ENCODE measurements at places on chromosomes 11 and 22.

- DNase-seq, result peak; percentile 88
Measured at GRCh38 chr11:58788355-58789023, 56.0 kb downstream of the GLYATL2 start.

GRCh38 chr22:37223965-37224551, 11.8 kb upstream of the SSTR3 start:
- no peak for DNase-seq

- DNase-seq, result no peak
Measured at GRCh38 chr11:130705670-130706421, 210.4 kb downstream of the SNX19 start.

DNA sequence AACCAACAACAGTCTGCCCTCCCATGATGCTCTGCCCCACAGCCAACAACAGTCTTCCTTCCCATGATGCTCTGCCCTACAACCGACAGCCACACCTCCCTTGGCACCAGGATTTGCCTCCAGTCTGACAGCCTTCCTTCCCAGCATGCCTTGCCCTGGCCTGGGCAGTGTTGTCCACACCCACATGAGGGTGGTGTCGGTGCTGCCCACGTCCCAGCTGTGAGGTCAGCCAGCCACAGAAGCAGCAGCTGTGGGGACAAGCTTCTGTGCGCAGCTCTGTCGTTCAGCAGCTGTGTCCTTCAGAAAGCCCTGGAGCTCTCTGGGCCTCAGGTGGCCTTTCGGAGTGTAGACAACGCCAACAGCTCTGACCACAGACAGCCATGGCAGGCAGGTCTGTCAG, 1378.9 kb downstream of the BRD1 start:
- no peak for DNase-seq

DNA sequence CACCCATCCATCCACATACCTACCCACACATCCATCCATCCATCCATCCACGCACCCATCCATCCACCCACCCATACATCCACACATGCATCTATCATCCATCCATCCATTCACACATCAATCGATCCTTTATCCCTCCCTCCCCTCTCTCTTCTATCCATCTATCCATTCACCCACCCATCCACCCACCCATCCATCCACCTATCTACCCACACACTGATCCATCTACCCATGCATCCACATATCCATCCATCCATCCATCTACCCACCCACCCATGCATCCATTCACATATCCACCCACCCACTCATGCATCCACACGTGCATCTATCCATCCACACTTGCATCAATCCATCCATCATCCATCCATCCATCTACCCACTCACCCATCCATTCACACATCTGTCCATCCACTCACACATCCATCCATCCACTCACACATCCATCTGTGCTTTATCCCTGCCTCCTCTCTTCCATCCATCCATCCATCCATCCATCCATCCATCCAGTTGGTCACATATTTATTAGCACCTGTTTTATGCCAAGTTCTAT, 366.1 kb downstream of the CTTN start:
- DNase-seq, result no peak

GRCh38 chr11:12587333-12587991, 86.8 kb upstream of the TEAD1 start:
- DNase-seq, result peak; percentile 65

GRCh38 chr22:20881231-20881630, 22.4 kb downstream of the SNAP29 start:
- DNase-seq, result peak; percentile 86

GRCh38 chr11:62202910-62203309, 5.6 kb upstream of the SCGB2A1 start:
- no peak for DNase-seq

DNA sequence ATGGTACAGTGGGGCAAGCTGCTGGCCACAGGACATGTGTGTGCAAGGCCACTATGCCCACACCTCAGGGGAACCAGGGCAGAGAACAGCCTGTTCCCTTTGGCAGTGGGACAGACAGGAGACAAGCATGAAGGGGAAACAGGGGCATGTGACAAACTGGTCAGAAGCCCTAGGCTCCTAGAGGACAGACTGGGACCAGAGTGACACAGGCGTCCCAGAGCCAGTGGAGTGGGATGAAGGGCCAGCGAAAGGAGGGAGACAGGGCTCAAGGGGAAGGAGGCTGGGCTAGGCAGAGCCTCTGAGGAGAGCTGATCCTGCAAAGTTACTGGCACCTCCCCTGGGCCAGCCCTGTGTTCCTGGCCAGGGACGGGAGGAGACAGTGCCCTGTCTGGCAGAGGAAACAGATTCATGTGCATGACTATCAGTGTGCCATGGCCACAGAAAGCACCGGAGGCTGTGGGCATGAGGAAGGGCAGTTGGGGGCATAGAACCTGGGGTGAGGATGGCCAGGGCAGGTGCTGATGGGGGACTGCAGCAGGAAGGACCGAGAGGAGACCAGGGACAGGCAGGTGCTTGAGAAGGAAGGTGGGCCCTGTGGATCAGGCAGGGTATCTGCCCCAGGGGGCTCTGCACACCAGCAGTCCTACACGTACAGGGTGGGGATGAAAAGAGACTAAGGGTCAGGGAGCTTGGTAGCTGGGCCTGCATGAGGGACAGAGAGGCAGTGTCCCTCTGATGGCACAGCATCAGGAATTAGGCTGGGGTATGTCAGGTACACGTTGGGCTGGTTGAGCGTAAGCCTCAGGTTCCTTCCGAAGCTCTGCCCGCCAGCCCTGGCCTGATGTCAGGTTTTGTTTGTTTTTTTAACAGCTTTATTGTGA, 9.8 kb downstream of the DERL3 start:
- DNase-seq, result no peak

DNA sequence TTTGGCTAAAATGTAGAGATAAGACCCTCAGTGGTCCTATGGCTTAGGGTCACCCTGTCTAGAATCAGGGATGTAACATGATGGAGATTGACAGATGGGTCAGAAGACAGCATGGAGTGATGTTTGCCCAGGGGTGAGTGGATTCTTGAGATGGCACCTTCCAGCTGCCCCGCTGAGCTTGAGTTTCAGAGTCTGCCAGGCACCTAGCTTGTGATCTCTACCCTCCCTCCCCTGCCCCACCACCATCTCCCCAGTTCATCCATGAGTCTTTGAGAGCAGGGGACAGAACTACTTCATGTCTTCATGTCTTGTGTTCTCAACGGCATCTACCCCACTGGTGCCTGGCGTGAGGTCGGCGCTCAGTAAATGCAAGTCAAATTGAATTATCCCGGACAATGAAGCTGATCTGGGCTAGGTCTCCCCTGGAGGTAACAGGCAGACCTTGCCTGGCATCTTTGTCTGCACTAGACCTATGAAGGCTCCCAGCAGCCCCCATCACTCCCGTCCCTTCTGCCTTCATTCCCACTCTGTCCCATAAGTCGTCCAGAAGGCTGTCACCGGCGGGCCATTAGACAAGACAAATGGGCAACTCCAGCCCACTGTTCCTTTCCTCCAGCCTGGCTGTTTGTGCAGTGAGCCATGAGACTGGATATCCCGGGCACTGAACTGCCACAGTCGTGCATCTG, 239.2 kb upstream of the TBCEL start:
- DNase-seq, result no peak

GRCh38 chr11:63915961-63916836, 765 bp downstream of the RCOR2 start:
- peak; percentile 27 for DNase-seq

DNA sequence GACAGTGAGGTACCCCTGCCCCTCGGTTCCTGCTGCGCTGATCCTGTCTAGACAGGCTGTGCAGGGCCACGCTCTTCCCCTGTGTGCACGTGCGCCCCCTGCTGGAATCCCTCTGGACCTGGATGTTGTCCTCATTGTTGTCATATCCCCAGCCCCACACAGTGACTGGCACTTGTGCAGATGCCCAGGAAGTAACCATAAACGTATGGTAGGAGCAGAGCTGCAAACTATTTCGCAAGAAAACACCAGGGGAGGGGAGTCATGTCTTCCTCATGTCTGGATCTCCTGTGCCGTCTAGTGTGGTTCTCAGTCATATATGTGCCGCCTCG, 114.7 kb downstream of the CRYBB2 start:
- peak; percentile 41 for DNase-seq

GRCh38 chr22:33879796-33880195, 40.5 kb downstream of the LARGE1 start:
- no peak for DNase-seq

DNA sequence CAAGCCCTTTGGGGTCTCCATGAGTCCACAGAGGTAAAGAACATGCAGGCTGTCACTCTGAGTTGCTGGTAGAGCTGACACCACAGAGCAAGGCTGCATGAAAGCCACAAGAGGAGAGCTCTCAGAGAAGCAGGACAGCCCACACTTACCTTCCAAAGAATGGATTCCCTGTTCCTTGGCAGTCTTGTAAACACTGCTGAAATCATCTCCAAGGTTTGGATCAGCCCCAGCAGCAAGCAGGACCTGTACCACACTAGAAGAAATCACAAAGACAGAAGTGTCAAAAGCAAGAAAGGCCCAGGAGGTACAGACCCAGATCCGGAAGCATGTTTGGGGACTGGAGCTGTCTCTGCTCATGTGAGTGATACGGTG, 54.2 kb downstream of the CLPB start:
- no peak for DNase-seq

GRCh38 chr11:131987703-131988102, 617.3 kb downstream of the NTM start:
- DNase-seq, result peak; percentile 24

GRCh38 chr11:115707180-115707905, 203.1 kb upstream of the CADM1 start:
- no peak for DNase-seq

GRCh38 chr22:50302564-50302963, 4.9 kb downstream of the PLXNB2 start:
- DNase-seq, result no peak

GRCh38 chr22:35023692-35024363, 42.1 kb upstream of the ISX start:
- peak; percentile 68 for DNase-seq

- DNase-seq, result no peak
Measured at GRCh38 chr11:19958204-19958603, 202.1 kb downstream of the DBX1 start.

DNA sequence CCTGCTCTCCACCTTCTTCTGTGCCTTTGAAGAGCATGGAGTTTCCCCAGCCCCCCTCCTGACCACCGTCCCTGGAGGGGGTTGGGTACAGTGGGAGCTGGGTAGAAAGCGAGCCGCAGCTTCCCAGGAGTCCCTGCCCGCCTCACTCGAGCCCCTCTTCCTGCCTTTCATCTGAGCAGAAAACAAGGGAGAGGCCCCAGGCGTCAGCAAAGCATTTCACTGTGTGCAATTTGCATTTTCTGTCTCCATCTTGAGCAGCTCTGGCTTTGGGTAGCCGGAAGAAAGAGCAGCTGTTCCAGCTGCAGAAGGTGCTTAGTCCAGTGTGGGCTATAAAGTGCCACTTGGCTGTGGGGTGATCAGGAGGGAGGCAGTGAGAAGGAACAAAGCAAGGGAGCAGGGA, 229.7 kb downstream of the CEP164 start:
- no peak for DNase-seq

DNA sequence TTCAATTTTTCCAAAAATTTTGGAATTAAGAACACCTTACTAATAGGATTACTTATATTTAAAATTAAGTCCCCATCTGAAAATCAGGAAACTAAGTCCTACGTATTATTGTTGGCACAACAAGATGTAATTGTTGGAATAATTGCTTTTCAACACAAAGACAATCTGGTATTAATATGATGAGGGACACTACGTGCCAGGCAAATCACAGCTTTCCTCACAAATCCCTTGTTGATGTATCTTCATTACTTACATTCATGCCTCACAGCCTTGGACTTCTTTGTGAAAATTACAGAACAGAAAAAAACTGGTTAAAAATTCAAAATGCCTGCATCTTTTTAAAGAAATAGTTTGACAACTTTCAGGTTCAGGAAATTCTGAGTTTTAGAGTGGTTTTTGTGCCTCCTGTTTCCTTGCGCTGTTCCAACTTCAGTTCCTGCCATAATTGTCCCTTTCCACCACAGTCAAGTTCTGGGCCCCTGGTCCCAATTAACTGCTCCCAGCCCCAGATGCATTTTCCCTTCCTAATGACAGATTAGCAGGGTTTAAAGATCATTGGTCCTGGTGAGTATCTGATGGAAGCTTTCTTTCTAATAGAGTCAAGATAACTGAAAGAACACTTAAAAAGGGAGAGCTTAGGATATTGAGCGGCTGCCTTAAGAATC, 23.3 kb upstream of the CCDC34 start:
- no peak for DNase-seq

- DNase-seq, result no peak
Measured at GRCh38 chr11:43962383-43963278, 20.2 kb downstream of the C11orf96 start.

DNA sequence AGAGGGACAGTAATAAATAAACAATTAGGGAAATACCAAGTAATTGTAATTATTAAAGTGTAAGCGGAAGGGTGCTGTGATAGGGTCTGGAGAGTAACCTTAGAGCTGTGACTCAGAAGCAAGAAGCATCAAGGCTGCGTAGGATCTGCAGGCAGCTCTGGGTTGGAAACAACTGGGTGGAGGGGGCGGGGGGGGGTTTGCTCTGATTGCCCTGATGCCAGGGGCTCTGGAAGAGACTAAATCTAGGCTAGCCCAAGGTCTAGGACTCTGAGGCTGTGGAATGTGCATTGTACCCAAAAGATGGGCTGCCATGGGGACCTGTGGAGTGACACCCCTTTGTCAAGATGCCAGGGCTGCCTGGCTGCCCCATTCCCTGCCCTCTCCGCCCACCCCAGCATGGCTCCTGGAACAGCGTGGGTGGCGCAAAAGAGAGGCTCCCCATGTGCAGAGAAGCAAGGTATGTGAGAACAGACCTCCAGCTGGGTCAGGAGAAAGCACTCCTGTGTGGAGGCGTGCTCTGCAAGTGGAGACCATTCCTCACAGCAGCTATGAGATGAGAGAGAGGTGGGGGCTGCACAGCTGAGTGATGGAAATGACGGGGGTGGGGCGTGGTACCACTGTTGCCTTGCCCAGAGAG, 101.1 kb upstream of the CRYBB3 start:
- DNase-seq, result no peak

- peak; percentile 22 for DNase-seq
Measured at GRCh38 chr11:18309691-18310090, 12.2 kb downstream of the HPS5 start.

GRCh38 chr11:20111871-20112270, 48.4 kb downstream of the DBX1 start:
- DNase-seq, result no peak

DNA sequence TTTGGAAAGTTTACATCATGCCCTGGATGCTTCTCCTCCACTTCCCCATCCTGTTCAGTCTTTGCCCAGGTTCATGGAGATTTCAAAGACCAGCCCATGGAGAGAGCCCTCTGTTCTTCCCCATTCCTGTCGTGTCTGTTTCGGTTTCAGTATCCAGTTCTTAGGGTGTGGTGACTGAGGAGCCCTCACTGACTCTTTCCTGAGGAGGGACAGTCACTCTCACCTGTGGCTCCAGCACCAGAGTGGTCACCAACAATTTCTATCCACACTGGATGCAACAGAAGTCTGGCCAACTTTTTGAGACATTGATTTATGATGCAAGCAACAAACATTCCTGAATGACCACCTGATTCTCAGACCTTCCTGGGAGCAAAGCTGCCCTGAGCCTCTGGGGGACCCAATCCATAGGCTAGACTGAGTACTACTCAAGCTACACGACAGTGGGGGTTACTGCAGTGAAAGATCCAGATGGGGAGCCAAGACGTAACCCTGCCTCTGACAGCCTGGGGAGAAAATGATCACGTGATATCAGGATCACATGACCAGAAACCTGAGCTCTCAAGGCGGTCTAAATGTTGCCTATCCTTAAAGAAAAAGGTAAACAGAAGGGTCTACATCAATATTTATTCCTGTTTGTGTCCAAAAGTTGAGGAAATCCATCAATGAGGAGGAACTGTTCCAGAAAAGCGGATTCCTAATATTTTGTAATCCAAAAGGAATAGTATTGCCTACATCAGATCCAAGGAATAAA, 76.2 kb upstream of the VPREB1 start:
- DNase-seq, result peak; percentile 37

All from kidney tubule cell (primary cell).